NCI-H1092 (cell line): ENCODE measurements at places on chromosomes 7 and 10.

DNA sequence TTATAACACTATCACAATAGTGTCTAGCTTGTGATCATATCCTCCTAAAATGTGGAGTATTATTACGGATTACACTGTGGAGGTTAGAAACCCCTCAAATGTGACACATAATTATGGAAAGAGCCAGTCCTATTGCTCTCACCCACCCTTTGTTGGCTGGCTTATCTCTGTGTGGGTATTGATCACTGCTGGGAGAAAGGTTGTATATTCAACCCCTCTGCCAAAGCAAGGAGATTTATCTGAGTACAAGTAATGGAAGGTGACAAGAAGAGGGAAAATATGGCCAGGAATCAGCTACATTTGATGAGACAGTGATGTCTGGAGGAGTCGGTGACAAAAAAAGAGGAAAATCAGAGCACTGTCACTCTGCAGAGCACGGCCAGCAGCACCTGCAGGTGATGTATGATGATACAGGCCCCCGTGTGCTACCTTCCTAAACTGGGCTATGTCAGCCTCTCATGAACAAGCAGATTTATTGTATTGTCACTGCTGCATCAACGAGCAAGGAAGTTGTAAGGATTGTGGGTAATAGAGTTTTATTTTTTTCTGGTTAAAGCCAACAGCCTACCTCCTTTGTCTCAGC, 235.3 kb downstream of the PHF14 start:
- no peak for DNase-seq

GRCh38 chr7:80279760-80280159, 145.1 kb downstream of the GNAI1 start:
- no peak for DNase-seq

DNA sequence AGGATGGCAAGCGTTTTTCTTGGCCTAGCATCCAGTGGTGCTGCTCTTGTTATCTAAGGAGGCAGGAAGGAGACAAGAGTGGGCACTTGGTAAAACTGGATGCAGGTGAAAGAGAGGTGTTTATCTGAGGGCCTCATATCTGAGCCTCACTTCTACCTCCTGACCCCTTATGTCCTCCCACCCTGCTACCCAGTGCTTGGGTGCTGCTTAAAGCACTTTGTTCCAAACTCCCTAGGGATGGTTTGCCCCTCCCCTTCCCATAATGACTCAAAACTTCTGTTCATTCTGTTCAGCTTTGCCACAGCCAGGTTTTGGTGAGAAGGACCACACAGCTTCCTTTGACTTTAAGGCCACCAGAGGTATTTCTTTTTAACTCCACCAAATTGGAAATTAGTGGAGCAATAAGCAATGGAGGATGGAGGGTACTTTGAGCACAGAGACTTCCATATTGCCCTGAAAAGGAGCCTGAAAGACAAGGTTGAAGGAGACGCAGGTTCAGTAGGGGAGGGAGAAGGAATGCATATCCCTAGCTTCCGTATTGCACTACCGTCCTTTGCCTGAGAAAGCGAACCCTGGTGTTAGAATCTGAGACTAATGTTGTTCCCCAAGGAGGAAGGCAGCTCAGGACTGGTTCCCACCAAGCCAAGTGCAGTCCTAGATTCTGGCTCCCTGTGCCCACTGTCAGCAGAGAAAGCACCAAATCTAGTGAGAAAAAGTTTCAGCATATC, 30.1 kb downstream of the ENTPD1 start:
- no peak for DNase-seq

DNA sequence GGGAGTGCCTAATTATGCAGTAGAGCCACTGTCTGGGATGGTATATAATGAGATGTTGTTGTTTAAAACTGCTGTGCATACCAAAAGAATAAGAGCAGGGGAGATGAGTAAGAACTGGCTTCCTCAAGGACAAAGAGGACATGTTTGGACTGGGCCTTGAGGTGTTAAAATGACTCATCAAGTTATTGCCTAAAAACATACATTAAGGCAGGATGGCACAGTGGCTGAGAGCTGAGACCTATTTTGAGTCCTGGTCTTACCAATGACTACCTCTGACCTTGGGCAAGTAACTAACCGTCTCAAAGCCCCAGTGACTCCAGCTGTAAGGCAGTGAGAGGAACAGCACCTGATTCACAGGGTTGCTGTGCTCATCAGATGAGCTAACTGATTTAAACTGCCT, 71.1 kb downstream of the CFAP58 start:
- no peak for DNase-seq

- no peak for DNase-seq
Observed at GRCh38 chr7:151487228-151487627, 32.5 kb downstream of the RHEB start.

- DNase-seq: no peak
Observed at GRCh38 chr7:77402818-77403217, 13.3 kb downstream of the GSAP start.
